Foreskin keratinocyte (primary cell): ENCODE measurements at places on chromosomes 3 and 15.

GRCh38 chr3:15360788-15361493, 28.6 kb upstream of the SH3BP5 start:
- DNase-seq: no peak

GRCh38 chr3:154177406-154177805, 56.2 kb downstream of the ARHGEF26 start:
- DNase-seq: no peak

DNA sequence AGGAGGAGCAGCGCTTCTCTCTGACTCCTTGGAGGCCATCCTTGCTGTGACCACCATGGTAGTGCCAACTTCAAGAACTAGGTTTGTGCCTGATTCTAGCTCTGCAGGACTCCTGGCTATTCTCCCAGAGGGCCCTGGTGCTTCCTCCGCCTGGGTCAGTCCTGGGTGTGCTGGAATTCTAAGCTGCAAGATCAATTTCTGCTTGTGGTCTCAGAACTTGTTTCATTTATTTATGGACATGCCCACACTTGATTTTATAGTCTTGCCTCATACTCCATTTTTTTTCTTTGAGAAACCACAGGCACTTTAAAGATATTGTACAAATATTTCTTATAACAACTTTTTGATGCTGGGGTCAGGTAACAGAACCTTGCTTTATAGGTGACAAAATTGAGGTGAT, 87.6 kb downstream of the PDCD6IP start:
- peak; percentile 76 for DNase-seq

GRCh38 chr15:53586799-53587198, 172.7 kb downstream of the WDR72 start:
- no peak for DNase-seq

DNA sequence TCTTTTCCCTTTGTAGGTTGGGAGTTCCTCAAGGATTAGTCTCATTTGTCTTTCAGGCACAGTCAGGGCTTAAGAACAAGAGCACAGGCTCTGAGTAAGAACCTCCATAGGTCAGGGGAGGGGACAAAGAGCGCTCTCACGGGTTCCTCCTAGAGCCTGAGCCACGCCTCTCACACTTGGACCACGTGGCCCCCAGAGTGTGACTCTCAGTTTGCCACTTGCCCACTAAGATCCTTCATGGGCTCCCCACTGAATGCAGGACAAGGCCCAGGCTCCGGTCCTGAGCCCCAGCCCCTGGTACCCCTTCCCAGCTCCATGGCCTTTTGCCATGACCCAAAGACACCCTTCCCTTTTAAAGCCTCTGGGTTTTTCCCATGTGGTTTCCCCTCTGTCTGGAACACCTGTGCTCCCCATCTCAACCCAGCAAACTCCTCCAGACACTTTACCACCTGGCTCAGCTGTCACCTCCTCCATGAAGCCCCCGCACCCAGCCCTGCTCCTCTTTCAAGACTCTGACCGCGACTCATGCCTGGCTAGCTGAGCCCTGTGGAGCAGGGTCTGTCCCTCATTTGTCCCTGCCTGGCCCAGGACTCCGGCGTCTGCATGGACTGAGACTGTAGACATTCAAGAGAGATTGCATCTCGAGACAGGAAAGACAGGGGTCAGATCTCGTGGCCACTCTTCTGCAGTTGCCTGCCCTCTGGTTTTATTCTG, 32.7 kb downstream of the IQSEC1 start:
- DNase-seq: no peak

GRCh38 chr3:135641761-135642160, 323.8 kb upstream of the PPP2R3A start:
- DNase-seq: no peak

- no peak for DNase-seq
Measured at GRCh38 chr15:65033659-65034269, 4.3 kb upstream of the MTFMT start.

GRCh38 chr3:482479-482878, 285.9 kb downstream of the CHL1 start:
- DNase-seq: no peak

- DNase-seq: no peak
Measured at GRCh38 chr3:49911611-49912010, 7.9 kb upstream of the MST1R start.

DNA sequence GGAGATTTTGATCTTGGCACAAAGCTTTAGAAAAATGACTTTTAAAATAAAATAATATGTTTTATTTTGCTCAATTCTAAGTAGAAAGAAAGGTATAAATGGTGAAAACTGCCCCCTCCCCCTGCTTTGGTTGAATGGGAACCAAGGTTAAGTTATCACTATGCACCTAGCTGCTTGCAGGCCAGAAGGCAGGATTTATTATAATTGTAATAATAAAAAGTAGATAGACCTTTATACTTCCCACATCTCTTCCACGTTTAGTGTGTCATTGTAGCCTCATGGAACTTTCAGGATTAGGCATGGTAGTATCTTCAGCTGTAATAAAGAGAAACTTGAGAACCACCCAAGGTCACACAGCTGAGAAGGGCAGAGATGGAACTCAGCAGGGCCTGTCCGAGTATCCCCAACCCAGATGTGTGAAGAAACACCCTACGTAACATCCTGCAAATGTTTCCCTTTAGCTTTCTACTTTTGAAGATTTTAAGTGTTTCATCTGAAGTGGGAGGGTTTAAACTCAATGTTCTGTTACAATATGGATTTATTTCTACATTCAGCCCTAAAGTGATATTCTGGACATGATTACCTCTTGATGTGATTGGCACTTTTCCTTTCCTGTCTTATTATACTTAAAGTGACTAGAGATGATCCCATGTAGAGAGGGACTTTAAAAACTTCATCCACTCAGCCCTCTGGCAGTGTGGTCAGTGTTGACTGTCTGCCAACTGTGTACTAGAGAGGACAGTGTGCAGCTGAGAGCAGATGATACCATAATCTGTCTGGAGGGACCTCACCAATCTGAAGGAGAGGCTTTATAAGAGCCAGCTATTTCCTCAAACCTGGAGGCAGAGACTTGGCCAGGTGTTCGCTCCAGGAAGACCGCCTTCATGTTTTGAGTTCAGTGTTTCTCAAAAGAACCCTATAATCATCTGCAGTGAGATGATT, 282.5 kb upstream of the TRIM42 start:
- no peak for DNase-seq

DNA sequence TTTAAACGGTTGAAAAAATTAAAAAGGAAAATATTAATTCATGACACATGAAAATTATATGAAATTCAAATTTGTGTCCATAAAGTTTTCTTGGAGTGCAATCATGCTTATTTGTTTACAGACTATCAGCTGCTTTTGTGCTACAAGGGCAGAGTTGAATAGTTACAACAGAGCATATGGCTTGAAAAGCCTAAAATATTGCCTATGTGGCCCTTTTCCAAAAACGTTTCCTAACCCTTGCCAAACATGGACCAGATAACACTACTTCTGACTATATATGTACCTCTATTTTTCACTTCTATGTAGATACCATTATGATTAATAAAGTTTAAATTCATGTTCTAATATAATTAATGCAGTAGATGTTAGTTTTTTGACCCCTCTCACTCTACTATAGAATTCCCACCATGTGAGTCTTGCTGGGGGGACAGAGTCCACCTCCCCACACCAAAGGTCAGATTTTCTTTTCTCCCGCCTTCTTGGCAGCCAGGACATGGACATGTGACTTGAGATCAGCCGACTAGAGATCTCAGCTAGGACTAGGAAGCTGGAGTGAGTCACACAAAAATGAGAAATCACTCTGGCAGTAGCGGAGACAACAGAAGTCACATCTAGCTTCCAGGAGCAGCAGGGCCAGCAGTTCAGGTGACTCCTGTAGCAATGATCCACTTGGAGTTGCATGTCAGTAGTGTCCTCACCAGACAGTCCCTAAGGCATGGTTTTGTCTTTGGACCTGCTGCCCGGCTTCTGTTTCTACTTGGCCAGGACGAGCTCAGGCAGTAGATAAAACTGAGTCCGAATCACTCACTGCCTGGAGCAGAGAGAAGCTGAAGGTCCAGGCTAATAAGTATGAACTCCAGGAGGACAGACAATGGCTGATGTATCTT, 22.4 kb downstream of the CIAO2A start:
- DNase-seq: no peak

- peak; percentile 50 for DNase-seq
Measured at GRCh38 chr3:61573441-61573840, 12.1 kb downstream of the PTPRG start.

- no peak for DNase-seq
Measured at GRCh38 chr15:82239685-82240391, 22.7 kb downstream of the EFL1 start.

DNA sequence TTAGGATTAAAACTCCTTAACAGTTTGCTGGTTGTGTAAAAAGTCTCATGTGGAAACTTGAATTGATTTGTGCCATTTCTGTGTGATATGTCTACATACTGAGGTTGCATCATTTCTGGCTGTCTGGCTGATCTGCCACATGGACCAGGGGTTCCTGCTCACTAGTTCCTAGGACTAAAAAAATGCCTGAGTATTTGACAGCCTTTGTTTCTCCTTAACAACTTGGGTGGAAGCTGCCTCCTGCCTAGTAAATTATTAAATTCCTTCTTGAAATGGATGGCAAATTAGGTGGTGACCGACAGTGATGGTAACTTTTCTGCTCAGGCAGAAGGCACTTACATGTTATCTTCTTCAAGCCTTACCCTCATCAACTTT, 226.9 kb upstream of the MRPL3 start:
- DNase-seq: no peak

DNA sequence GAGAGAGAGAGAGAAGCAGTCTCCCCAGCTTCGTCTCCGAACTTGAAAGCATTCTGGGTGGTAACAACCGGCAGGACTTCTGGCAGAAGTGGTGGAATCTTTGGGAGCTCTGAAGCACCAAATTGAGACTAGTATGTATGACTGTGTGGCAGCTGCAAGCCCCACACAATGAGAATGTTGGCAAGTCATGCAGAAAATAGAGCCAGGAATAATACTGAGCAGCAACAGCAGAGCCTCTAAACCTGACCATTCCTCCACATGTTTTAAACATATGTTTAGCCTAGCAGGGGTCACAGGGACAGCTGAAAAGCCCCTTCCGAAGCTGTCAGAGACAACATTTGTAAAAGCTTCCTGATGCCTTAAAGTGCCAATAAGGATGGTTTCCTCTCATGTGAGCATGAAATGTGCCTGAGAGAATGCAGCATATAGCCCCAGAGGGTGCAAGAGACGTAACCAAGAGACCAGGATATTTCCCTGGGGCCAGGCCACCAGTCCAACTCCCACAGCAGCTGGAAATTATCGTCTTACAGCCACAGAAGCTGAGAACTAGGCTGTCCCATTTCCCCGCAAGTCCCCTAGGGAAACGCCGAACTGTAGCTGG, 178.6 kb upstream of the CCDC54 start:
- DNase-seq: no peak

DNA sequence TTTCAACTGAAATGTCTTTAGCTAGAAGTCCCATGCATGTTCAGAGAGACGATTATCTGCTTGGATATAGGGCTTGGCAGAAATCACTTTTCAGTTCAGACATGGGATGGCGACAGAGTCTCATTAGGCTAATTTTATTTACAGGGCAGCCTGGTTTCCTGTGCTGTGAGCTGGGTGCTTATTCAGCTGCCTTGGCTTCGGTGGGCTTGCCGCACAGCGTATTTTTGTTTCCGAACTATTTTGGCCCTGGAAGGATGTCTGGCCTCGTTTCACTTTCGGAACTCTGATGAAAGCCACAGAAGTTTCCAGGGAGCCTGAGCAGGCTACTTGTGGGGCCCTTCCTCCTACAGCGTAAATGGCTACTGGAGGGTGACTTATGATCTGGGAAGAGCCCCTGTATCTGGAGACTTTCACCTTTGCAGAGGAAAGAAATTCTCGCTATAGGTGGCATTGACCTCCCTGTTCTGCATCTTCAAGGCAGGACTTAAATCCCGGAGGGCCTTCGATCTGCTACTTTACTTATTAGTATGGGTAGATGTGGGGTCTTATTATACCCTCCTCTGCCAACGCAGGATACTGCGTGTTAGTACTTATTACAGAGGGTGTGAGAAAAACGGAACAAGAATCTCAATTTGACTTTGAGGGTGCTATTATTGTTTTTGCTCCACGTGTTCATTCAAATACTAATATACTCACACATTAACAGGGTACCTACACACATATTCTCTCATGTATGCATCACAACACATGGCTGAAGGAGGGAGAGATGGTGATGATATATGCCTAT, 364.0 kb upstream of the RBMS3 start:
- DNase-seq: no peak

GRCh38 chr3:147404800-147405230, 1.5 kb downstream of the ZIC4 start:
- no peak for DNase-seq

DNA sequence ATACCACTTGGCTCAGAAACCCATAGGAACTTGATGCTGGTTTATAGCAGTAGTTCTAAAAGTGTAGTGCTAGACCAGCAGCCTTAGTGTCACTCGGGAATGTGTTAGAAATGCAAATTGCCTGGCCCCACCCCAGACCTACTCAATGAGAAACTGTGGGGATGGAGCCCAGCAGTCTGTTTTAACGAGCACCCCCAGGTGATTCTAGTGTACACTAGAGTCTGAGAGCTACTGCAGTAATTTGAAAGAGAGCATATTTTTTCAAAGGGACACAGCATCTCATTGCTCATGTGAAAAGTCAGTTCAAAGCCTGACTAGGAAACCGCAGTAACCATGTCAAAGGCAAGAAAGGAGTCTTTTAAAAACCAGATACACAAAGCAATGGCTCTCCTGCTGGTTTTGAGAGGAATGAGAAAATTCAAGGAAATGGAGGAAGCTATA, 313.4 kb downstream of the SQOR start:
- DNase-seq: no peak

- DNase-seq: peak; percentile 54
Measured at GRCh38 chr15:40274350-40275274, 8.3 kb downstream of the ANKRD63 start.

GRCh38 chr3:56957522-56957921, 102.9 kb upstream of the SPATA12 start:
- no peak for DNase-seq

GRCh38 chr3:133938770-133939462, 43.2 kb upstream of the RAB6B start:
- peak; percentile 50 for DNase-seq

GRCh38 chr15:40850576-40851112, 6.8 kb downstream of the SPINT1 start:
- no peak for DNase-seq

- DNase-seq: no peak
Measured at GRCh38 chr15:96544162-96544756, 213.8 kb downstream of the NR2F2 start.

- no peak for DNase-seq
Measured at GRCh38 chr15:66840615-66841390, 138.8 kb downstream of the SMAD6 start.

GRCh38 chr3:153052096-153052460, 109.9 kb upstream of the RAP2B start:
- peak; percentile 98 for DNase-seq

- no peak for DNase-seq
Measured at GRCh38 chr15:66673410-66674322, 28.4 kb upstream of the SMAD6 start.

DNA sequence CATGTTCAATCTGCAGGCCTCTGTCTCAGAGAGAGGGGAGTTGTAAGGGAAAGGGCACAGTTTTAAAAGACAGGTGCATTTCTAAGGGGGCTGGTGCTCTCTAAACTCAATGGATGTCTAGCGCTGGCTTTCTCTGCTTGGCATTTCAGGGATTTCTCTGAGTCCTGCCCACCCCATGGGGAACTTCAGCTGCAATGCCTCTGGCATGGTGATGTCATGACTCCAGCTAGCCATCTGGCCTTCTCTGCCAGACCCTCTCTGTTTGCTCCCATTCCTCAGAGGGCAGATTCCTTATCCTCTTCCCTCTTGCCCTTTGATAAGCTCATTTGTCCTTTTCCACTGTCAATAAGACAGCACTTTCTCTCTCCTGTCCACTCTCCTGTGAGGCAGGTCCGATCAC, 40.8 kb downstream of the RPLP1 start:
- no peak for DNase-seq

- DNase-seq: no peak
Measured at GRCh38 chr15:67992411-67992810, 61.7 kb upstream of the PIAS1 start.
